ENCODE measurements at places on chromosomes 11 and 22.

- no peak for DNase-seq
Measured at GRCh38 chr11:117314840-117315239, 1.2 kb downstream of the BACE1 start.

DNA sequence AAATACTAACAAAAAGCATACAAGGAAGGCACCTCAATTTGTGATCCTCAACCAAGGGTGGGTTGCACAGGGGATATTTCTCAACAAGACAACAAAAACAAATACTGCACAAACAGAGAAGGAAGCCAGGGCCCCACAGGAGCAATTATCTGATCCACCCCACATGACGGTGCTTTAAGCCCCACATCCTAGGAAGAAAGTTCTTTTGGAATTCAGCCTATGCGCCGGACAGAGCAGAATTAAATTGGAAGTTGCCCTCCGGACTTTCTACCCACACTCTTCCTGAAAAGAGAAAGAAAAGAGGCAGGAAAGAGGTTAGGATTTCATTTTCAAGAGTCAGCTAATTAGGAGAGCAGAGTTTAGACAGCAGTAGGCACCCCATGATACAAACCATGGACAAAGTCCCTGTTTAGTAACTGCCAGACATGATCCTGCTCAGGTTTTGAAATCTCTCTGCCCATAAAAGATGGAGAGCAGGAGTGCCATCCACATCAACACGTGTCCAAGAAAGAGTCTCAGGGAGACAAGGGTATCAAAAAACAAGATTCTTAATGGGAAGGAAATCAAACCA, 40.6 kb downstream of the OSBP start:
- DNase-seq, result no peak

DNA sequence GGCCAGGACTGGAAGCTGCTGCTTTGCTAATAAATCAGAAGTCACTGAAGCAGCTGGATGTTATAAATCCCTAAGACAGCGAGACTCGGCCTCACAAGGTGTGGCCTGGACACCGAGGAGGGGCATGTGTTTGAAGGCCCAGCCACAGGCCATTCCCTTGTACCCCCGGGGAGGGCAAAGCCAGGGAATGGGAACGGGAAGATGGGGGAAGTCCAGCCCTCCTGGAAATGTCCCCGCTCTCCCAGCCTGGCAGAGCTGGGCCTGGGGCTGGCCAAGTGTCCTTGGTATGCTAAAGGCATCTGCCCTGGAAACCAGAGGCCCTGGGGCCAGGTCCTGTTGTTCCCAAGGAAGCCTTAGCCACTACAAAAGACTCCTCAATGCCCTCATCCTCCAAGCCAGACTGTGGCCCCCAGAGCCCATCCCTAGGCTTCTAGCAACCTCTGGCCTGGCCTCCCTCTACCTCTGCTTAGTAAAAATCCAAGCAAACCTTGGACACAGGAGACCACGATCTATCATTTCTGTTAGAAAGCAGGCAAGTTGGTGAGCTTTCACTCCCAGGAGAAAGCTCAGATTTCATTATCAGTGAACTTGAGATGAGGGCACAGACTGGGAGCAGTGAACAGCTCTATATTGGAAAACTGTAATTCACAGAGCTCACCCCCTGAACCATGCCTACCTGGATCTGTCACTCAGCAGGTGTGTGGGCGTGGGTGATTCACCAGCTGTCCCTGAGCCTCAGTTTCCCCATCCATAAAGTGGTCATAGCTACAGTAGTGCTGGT, 11.0 kb downstream of the CHST1 start:
- no peak for DNase-seq

GRCh38 chr11:73308003-73308960, at the start of gene ARHGEF17:
TSS of gene ARHGEF17 (plus strand) at chr11:73308276. CDS start at chr11:73308639, 363 bp downstream.
- DNase-seq, result peak; percentile 67

DNA sequence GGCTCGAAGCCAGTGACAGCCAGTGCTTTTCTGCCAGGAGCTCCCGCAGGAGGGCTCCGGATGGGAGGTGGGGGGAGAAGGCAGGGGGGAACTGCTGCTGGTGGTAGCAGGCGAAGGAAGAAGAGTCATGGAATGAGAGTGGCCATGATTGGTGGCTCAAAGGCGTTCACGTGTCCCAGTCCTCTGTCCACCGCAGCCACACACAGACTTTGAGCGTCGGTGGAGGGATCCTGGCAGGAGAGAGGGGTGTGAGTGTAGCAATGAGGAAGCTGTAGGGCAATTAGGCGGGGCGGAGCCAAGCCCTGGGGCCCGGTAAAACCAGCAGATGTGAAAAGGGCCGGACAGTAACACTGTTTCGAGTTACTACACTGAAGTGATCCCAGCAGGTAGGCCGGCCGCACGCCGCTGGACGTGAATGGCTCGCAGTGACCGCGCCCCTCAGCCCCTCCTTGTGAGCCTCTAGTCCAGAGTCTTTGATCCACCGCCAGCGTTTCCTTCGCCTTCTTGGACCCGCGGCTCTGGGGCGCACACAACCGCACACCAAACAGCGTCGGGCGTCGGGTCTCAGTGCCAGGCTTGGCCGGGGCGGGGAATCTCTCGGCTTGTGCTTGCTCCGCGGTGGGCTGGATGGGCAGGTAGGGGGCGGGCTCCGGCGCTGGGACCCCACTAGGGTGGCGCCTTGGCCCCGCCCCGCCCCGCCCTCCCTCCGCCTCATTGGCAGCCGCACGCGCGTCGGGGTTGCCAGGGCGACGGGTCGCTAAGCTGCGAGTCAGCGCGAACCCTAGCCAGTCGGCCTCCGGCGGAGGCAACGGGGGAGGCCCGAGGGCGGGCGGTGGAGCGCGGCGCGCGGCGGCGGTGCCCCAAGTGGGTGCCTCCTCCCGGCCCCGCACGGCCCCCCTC, at the start of gene LRRC10B:
TSS of gene LRRC10B (plus strand) at position 788 of the 900 bp plus-strand sequence. CDS start 250 bp downstream, outside the sequence.
- peak; percentile 76 for DNase-seq

DNA sequence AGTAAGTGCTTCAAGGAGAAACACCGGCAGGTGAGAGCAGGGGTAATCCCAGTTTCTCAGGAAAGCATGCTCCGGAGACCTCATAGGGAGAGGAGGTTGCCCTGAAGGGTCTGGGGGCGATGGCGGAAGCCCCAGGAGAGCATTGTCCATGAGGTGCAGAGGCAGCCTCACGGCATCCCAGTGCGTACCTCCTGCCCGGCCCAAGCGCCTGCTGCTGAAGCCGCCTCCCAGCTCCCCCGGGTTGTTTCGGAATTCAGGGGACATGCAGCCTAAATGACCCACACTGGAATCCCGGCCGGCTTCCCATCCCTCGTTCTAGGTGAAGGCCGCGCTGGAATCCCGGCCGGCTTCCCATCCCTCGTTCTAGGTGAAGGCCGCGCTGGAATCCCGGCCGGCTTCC, 2.7 kb downstream of the ZBED4 start:
- DNase-seq, result no peak

DNA sequence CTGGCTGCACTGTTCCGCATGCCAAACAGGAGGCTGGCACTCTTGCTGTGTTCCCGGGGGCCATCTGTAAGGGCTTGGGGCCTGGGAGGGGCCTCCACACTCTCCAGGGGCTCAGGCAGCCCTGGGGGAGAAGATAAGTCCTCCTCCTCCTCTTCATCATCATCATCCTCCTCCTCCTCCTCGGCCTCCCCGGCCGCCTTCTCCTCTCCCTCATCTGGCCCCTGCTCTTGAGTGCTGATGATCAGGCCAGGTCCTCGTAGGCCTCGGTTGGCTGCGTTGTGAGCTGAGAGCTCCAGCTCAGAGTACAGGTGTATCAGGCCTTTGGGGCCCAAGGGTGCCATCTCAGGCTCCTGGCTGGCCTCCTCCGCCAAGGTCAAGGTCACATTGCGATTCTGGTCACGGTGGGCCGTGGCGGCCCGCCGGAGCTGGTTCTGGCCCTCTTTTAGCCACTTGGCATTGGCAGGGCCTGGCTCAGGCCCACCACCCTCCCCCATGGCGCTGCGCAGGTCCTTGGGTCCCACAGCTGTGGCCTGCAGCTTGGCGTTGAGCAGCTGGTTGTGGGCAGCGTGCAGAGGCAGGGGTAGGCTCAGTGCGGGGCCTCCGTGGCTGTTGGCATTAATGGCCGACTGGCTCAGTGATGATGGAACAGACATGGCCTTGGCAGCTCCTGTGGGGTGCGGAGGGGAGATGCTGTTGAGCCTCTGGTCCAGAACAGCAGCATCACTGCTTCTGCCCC, 8.0 kb downstream of the APBB1 start:
- DNase-seq, result no peak

GRCh38 chr22:39940757-39941305, 19.4 kb upstream of the TMA7B start:
- no peak for DNase-seq

DNA sequence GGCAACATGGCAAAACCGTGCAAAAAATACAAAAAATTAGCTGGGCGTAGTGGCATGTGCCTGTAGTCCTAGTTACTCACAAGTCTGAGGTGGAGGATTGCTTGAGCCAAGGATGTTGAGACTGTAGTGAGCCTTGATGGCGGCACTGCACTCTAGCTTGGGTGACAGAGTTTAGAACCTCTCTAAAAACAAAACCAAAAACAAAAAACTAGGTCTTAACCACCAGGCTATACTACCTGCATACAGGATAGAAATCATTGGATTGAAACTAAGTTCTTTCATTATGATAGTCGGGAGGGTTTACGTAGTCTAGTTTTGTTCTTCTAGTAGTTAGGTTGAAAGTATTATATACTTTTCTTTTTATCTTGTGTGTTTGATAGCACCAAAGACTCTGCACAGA, 5.8 kb downstream of the RNF214 start:
- DNase-seq, result no peak

GRCh38 chr22:47067321-47067890, 305.0 kb downstream of the TBC1D22A start:
- no peak for DNase-seq

- DNase-seq, result peak; percentile 59
Measured at GRCh38 chr11:69088676-69089146, 40.0 kb downstream of the TPCN2 start.

DNA sequence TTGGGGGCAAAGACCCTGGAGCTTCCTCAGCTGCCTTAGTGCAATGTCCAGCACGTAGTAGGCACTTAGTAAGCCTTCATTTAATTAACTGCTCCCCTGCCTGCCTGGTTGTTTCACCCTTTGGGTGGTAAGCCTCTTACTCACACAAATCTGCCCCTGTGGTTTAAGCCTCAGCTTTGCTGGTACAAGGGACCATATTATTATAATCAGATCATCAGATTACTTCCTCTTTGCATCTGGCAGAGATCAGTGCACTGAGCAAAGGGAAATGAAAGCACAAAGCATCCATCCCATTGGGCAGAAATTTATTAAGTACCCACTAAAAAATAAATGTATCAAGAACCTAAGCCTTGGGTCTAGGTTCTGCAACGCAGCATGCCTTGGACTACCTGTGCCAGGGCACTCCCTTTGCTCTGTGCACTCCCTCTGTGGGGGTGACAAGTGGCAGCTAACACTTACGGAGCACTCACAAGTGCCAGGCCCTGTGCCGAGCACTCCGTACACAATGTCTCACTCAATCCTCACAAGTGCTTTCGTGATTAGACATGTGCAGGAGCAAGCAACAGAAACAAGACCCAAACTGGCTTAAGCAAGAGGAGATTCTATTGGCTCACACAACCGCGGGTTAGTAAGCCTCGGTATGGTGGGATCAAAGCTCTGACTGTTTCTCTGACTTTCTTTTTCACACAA, 34.9 kb upstream of the DAGLA start:
- no peak for DNase-seq

DNA sequence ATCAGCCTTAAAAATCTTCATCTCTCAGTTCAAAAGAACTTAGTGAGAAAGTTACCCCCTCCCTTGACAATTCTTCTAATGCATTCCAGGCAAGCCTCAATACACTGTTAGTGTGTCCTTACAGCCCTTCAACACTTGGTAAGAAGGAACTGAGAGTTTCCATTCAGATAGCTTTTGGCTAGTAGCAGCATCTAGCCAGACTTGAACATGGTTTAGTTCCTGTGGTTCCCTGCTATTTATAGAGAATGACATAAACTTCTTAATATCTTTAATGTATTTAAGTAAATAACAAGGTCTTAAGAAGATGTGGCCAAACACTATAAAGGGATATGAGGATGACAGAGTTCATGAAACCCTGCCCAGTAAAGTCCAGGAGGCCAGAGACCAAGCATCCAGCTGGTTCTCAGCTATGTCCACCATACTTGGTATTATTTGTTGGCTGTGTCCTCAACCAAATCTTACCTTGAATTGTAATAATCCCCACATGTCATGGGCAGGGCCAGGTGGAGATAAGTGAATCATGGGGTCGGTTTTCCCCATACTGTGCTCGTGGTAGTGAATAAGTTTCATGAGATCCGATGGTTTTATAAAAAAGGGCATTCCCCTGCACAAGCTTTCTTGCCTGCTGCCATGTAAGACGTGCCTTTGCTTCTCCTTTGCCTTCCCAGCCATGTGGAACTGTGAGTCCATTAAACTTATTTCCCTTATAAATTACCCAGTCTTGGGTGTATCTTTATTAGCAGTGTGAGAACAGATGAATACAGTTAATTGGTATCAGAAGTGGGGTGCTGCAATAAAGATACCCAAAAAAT, 132.4 kb downstream of the LARGE1 start:
- DNase-seq, result no peak

GRCh38 chr11:57568330-57568766, 876 bp upstream of the UBE2L6 start:
- DNase-seq, result no peak

GRCh38 chr22:50438305-50439275, 36.2 kb downstream of the SBF1 start:
- DNase-seq, result no peak

DNA sequence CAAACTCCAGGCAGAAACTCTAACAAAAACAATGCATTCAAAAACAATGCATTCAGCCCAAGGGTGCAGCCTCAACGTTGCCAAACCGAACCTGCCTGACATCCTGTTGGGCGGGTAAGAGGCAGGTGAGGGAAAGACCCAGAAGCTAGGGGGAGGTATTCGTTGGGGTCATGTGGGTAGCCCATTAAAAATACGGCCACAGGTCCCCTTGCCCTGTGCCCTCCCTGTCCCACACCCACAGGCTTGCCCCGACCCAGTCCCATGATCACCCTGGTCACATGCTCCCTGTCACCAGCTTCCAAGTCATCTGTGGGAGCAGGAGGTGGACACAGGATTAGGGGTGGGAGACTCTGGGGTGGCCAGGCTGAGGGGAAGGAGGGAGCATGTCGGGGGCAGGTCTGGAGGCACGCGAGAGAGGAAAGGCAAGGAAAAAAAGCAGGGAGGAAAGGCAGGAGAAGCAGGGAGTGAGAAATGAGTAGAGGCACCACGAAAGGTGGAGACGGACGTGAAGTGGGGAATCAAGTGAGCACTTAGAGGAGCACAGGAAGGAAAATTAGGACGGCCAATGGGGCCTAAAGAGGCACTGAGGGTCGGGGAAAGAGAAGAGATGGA, 683 bp downstream of the PLA2G6 start:
- no peak for DNase-seq

GRCh38 chr11:102843489-102843888, at the start of gene MMP3:
TSS of gene MMP3 (minus strand) at chr11:102843609. CDS start at chr11:102843546, 63 bp downstream.
- no peak for DNase-seq

GRCh38 chr11:44620328-44620725, 54.9 kb downstream of the CD82 start:
- no peak for DNase-seq
